ENCODE measurements at places on chromosomes 5 and 9. TPM values are rescaled to one million over a fixed set of nuclear protein-coding genes. Genes with fewer than 3 reads are reported as not detected.

Gene MTREX
- total RNA-seq, result 86.0 TPM

Gene HACD4
- 0.82 TPM for total RNA-seq

Gene GRM6
- total RNA-seq, result not detected

Gene AGXT2
- total RNA-seq, result not detected

Gene NAIP
- total RNA-seq, result 8.8 TPM

Gene CORO2A
- 0.44 TPM for total RNA-seq

Gene PLAC8L1
- total RNA-seq, result not detected

Gene GALT
- total RNA-seq, result 35.0 TPM

Gene TRIP13
- 0.93 TPM for total RNA-seq

Gene ADCY2
- total RNA-seq, result 3.3 TPM

Gene GRPEL2
- 6.9 TPM for total RNA-seq

Gene SLC1A3
- 31.8 TPM for total RNA-seq

GRCh38 chr5:6729386-6730310 is 16.4 kb downstream of the TENT4A start:
- no peaks in the 10 kb centered on the region for H3K27me3 ChIP-seq
- no peak overlapping the region for H3K27ac ChIP-seq
- H3K4me1 ChIP-seq, result no peaks in the 10 kb centered on the region
- DNase-seq, result no peak
- no peaks in the 10 kb centered on the region for H3K36me3 ChIP-seq
- H3K4me3 ChIP-seq, result no peak overlapping the region

GRCh38 chr5:27388755-27389154 is 350.4 kb upstream of the CDH9 start:
- no peak overlapping the region for H3K4me3 ChIP-seq
- H3K4me1 ChIP-seq, result no peaks in the 10 kb centered on the region
- H3K27ac ChIP-seq, result no peak overlapping the region
- no peak for DNase-seq
- H3K36me3 ChIP-seq, result no peaks in the 10 kb centered on the region

DNA sequence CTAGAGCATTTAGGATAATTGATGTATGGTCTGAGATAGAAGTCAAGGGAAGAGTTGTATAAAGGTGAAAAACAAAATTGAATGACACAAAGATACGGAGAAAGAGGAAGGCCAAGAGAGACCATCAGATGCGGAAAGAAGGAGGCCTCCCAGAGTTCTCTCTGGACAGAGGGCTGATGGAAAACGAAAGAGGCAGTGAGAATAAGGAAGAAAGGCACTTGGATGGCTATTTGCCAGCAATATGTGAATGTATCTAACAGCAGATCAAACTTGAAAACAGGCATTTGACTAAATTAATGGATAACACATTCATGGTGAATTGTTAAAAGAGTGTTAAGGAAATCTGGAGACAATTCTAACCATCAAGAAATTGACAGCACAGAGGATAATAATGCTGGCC is 2.4 kb upstream of the DOCK8 start:
- H3K4me1 ChIP-seq, result peaks cover 16% of the 10 kb centered on the region
- peak overlapping the region; percentile 54 for H3K27ac ChIP-seq
- no peak overlapping the region for H3K4me3 ChIP-seq
- DNase-seq, result no peak
- no peaks in the 10 kb centered on the region for H3K36me3 ChIP-seq

DNA sequence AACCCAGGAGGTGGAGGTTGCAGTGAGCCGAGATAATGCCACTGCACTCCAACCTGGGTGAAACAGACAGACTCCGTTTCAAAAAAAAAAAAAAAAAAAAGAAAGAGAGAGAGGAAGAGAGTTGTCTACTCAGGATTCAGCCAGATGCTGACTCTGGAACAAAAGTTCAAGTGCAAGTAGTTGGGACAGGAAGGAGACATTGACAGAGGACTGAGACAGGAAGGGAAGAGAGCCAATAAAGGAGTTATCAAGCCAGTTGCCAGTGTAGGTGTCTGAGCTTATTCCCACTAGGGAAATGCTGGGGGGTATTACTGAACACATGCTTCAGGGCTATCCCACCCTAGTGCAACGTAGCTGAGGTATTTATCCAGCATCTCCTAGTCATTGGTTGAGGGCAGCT is 147.7 kb upstream of the SLC1A3 start:
- H3K27ac ChIP-seq, result no peak overlapping the region
- H3K36me3 ChIP-seq, result no peaks in the 10 kb centered on the region
- H3K27me3 ChIP-seq, result no peaks in the 10 kb centered on the region
- no peak overlapping the region for H3K4me3 ChIP-seq

DNA sequence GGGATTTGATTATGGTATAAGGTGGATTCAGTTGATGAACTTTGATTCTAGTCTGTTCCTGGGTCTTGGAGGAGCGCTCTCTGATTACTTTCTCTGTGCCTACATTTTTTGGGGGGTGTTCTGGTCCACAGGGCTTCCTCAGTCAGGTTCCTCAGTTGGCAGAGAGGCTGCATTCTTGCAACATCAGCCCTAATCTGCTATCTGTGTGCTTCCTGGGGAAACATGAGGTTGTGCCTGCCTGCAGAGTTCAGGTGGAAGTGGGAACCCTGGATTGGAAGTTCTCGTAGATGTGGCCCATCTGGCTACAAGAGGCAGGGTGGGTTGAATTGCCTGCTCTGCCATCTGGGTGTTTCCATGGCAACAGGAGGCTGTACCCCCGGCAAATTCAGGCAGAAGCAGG is 24.5 kb downstream of the POLK start:
- H3K4me1 ChIP-seq, result no peaks in the 10 kb centered on the region
- no peak overlapping the region for H3K27ac ChIP-seq
- no peak overlapping the region for H3K4me3 ChIP-seq
- no peaks in the 10 kb centered on the region for H3K36me3 ChIP-seq
- no peak for DNase-seq

GRCh38 chr5:157164521-157164920 is 1.5 kb downstream of the GARIN3 start:
- no peaks in the 10 kb centered on the region for H3K4me1 ChIP-seq
- no peak for DNase-seq
- no peaks in the 10 kb centered on the region for H3K36me3 ChIP-seq
- H3K27me3 ChIP-seq, result no peaks in the 10 kb centered on the region

DNA sequence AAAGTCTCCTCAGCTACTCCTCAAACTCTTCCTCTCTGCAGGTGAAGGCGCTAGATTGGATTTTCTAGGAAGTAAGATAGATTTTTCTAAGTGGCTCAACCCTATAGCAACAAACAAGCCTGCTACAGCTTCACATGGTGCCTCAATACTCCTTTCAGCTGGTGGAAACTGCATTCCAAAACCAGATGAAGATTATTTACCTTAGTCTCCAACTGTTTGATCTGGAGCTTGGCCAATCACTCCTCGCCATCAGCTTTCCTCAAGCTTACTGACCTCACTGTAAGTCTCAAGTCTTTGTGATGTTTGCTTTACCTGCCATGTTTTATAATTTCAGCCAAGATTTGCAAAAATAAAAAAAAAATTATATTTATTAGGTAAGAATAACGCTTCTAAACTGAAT is 622.4 kb downstream of the CHSY3 start:
- H3K4me3 ChIP-seq, result no peak overlapping the region
- H3K36me3 ChIP-seq, result no peaks in the 10 kb centered on the region
- no peaks in the 10 kb centered on the region for H3K27me3 ChIP-seq
- no peak for DNase-seq
- H3K27ac ChIP-seq, result no peak overlapping the region
- H3K4me1 ChIP-seq, result no peaks in the 10 kb centered on the region

DNA sequence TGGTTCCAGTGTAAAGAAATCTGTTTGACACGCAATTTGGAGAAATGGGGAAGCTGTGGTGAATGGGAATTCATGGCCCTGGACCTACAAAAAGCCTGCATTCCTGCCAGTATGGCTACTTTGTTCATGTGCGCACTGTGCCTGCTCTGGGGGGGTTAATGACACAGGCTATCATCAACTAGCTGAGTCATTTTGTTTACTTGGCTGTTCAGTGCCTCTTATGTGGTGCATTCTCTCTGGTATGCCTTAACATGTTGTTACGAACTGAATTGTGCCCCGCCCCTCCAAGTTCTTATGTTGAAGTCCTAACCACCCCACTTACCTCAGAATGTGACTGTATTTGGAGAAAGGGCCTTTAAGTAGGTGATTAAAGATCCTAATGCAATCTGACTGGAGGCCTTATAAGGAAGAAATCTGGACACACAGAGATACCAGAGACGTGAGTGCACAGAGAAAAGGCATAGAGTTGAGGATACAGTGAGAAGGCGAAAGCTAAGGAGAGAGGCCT is 20.4 kb upstream of the UBAP1 start:
- no peak for DNase-seq
- no peaks in the 10 kb centered on the region for H3K27me3 ChIP-seq
- H3K4me1 ChIP-seq, result no peaks in the 10 kb centered on the region
- no peak overlapping the region for H3K27ac ChIP-seq
- no peaks in the 10 kb centered on the region for H3K36me3 ChIP-seq

GRCh38 chr9:108961151-108961550 is 27.0 kb downstream of the ABITRAM start:
- peaks cover 22% of the 10 kb centered on the region for H3K4me1 ChIP-seq
- H3K36me3 ChIP-seq, result peaks cover 21% of the 10 kb centered on the region
- no peak overlapping the region for H3K27ac ChIP-seq
- H3K27me3 ChIP-seq, result no peaks in the 10 kb centered on the region
- H3K4me3 ChIP-seq, result no peak overlapping the region
- no peak for DNase-seq

GRCh38 chr9:122015170-122015821 is 77.8 kb downstream of the TTLL11 start:
- H3K27me3 ChIP-seq, result no peaks in the 10 kb centered on the region
- H3K4me1 ChIP-seq, result peaks cover 13% of the 10 kb centered on the region
- DNase-seq, result no peak
- no peaks in the 10 kb centered on the region for H3K36me3 ChIP-seq
- no peak overlapping the region for H3K27ac ChIP-seq

GRCh38 chr5:139982157-139982974 is 60.7 kb downstream of the NRG2 start:
- no peaks in the 10 kb centered on the region for H3K27me3 ChIP-seq
- no peak overlapping the region for H3K4me3 ChIP-seq
- peaks cover 18% of the 10 kb centered on the region for H3K4me1 ChIP-seq
- no peak overlapping the region for H3K27ac ChIP-seq
- DNase-seq, result no peak
- H3K36me3 ChIP-seq, result no peaks in the 10 kb centered on the region

DNA sequence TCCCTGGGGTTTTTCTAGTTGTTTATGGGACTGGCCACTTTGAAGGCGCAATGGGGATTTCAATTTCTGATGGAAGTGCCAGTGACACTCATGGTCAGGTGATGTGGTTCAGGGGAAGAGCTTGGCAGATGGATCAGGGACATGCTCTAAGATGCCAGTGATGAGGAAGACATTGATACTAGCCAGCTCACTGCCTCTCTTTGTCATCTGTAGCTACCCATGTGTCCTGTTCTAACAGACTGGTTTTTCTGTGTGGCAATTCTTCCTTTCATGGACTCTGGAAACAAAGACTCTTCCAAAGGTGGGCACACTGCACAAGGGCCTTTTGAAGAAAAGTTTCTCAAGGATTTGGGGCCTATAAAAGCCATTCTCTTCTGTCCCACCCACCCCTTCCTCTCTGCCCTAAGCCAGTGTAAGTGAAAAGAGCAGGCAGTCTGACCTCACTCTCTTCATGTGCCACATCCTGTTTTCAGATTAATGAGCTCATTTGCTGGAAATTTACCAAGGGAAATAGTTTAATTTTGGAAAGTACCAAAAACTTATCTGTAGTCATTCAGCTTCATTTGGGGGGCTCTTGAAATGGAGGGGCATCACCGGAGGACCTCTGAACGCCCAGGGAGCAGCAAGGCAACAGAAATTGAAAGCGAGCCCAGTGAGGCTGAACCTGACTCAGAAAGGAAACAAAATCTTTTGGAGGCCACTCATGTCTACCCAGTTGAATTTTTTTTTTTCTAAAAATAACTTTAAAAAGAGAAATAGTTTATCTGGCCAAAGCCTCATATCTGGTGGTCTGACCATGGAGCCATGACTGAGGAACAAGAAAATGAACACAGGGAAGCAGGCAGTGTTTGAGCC is 4.9 kb upstream of the TRAF1 start:
- DNase-seq, result no peak
- no peaks in the 10 kb centered on the region for H3K4me1 ChIP-seq
- no peak overlapping the region for H3K4me3 ChIP-seq
- H3K36me3 ChIP-seq, result no peaks in the 10 kb centered on the region
- H3K27me3 ChIP-seq, result no peaks in the 10 kb centered on the region

DNA sequence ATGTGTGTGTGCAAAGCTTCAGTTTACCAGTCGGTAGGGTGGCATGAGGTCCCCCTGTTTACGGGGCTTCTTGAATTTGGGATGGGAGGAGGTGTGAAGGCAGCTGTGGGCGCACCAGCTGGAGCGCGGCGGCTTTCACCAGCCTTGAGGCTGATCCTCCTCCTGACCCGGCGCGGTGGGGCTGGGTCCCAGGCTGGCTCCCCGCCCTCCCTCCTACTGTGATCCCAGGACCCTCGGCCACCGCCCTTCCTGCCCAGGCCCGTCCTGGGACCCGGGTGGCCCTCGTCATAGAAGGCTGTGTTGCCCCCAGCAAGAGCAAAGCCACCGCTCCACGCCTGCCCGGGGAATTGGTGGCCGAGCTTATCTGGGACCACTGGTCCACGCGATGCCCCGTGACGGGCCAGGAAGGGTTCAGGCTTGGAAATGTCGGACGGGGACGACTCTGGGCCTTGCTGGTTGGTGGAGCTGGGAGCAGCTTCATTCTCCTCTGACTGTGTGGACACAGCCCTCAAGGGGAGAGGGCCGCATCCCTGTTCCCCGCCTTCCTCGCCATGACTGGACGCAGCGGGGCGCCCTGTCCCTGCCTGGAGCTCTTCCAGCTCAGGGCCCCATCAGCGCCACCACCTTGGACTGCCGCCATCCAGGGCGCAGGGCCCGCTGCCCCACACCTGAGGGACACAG is 271.1 kb upstream of the IRX1 start:
- H3K4me3 ChIP-seq, result no peak overlapping the region
- H3K36me3 ChIP-seq, result no peaks in the 10 kb centered on the region
- no peaks in the 10 kb centered on the region for H3K4me1 ChIP-seq
- no peak for DNase-seq
- H3K27ac ChIP-seq, result no peak overlapping the region

- peaks cover 50% of the 10 kb centered on the region for H3K36me3 ChIP-seq
- no peak for DNase-seq
- no peak overlapping the region for H3K27ac ChIP-seq
- H3K27me3 ChIP-seq, result no peaks in the 10 kb centered on the region
Observed at GRCh38 chr5:36168737-36169136, 16.8 kb downstream of the SKP2 start.

DNA sequence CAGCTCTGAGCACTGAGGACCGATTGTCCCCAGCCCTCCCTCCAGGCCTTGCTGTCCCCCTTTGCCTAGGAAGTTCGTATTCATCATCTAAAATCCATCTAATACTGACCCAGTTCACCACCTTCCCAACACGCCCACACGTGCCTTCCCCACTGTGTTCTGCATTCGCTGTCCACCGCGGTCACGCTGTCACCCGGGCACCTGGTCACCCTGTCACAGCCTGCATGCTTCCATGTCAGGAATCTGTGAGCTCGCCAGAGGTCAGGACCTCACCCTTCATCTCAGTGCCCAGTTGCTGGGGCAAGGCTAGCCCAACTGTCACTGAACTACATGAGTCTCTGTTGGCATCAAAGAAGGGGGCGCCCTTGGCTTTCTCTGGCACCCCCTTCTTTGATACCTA is 82.9 kb upstream of the RUFY1 start:
- H3K27me3 ChIP-seq, result no peaks in the 10 kb centered on the region
- H3K4me3 ChIP-seq, result no peak overlapping the region
- H3K4me1 ChIP-seq, result no peaks in the 10 kb centered on the region
- no peaks in the 10 kb centered on the region for H3K36me3 ChIP-seq
- H3K27ac ChIP-seq, result no peak overlapping the region

All from right atrium auricular region (tissue), 2 donors.